Stimulated activated CD4-positive, alpha-beta T cell treated with anti-CD3 and anti-CD28 coated beads, Interleukin-15, amount 100 ng/mL, for 1 hour (primary cell): ENCODE measurements at places on chromosomes 1 and 21.

DNA sequence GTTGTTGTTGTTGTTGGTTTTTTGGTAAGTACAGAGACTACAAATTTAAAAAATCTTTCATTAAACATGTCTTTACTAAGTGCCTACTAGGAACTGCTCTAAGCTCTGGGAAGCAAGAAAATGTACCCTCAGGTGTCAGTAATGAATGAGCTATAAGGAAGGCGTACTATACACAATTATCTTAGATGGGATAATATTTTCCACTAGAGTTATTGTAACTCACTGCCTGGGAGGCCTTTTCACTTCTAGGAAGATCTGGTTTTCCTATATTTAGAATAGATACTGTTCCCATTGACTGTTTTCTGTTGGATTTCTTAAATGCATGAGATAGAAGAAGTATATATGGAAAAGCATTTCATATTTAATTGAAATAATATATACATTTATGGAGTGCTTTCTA lies 19.6 kb downstream of the CLIC4 start:
- no peak for DNase-seq

- DNase-seq: no peak
Observed at GRCh38 chr1:54838565-54839180, 37.5 kb upstream of the TTC22 start.

DNA sequence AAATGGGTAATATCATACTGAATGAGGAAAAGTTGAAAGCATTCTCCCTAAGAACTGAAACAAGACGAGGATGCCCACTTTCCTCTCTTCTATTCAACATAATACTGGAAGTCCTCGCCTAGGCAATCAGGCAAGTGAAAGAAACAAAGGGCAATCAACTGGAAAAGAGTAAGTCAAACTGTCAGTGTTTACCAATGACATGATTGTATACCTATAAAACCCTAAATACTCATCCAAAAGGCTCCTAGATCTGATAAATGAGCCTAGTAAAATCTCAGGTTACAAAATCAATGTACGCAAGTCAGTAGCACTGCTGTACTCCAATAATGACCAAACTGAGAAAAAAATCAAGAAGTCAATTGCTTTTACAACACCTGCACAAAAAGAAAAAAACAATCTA lies 575.8 kb upstream of the PRMT6 start:
- no peak for DNase-seq

DNA sequence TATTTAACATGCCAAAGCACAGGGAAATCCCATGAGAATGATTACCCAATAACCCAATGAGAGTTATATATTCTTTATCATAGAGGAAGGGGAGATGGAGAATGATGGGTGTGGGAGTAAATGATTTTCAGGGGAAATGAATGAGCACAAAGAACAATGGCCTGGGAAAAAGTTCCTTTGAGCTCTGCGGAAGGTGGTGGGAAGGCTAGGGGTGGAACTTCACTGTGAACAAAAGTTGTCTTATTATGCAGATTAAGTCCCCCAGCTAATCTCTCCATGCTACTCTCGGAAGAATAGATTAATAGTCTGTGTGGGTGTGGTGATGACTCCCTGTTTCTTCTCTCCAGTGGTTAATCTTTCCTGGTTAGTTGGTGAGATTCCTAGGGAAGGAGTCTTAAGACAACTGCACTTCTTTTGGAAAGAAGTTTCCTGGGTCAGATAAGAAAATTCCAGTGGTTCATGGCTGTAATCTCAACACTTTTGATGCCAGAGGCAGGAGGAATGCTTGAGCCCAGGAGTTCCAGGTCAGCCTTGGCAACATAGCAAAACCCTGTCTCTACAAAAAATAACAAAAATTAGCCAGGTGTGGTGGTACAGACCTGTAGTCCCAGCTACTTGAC lies 71.6 kb downstream of the DNTTIP2 start:
- DNase-seq: no peak

DNA sequence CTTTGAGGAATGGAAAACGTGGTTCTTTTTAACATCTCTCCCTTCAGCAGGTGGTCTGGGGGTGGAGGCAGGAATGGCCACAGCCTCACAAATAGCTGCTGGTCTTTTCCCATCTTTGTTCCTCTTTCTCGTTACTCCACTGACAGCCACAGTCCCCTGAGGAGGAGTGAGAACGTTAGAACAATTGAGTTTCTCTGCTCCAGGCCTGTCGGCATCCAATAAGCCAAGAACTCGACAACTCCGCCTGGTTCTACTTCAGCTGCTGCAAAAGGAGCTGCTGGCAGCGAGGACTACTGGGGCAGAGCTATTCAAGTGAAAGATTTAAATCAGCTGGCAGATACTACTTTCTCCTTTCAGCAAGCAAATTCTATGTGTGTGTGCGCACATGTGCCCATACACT lies 169.5 kb upstream of the GALNT2 start:
- DNase-seq: no peak

DNA sequence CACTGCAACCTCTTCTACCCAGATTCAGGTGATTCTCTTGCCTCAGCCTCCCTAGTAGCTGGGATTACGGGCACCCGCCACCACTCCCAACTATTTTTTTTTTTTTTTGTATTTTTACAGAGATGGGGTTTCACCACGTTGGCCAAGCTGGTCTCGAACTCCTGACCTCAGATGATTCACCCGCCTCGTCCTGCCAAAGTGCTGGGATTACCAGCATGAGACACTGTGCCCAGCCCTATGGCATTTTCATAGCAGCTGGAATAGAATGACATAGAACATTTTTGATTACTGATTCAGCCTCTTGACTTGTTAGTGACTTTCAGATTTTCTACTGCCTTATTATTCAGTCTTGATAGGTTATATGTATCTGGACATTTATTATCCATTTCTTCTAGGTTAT lies 1046.2 kb downstream of the AMY1C start:
- no peak for DNase-seq

DNA sequence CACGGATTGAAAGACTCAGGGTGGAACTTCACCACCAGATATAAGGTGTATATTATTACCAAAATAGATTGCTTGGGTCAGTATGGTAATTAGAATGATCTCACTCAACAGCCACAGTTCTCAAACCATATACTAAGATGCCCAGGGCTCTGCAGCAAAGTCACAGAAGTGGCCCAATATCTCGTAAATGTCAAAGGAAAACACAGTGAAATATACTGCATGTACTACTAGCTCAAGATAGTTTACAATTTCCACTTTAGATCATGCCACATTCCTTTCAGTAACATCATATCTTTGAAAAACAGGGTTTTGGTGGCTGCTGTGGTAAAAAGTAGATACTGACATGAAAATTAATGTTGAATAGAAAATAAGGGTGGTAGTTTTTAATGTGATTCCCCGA lies 180.3 kb upstream of the ATP1B1 start:
- no peak for DNase-seq

DNA sequence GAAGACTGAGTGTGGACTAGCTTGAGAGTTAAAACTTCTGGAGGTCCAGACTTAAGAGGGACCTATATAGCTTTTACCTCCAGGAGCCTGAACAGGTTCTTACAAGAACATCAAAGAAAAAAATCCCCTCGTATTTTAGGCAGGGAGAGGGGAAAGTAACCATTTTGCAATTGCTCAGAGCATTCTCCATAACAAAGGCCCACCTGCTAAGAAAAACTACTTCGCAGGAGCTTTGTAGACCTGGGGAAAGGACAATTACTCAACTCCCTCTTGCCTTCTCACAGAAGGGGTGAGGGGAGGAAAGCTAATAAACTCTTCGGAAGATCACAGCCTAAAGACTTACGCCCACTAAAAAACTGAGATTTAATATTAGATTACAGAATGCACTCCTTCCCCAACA lies 86.3 kb downstream of the RERE start:
- DNase-seq: no peak

DNA sequence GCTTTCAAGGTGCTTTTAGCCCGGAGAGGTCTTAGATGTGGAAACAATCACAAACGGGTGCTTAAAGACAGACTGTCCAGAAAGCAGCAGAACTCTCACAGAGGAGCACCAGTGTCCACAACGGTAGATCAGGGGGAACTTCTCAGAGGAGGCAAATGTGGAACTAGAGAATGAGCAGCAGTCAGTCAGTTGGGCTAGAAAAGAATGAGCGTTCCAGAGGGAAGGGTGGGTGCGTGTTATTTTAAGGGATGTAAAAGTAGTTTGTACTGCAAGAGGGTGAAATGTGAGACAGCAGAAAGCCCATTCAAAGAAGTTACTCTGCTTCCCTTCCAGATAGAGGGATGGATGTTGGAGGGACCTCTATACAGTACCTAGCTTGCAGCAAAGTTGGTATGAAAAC lies 30.9 kb downstream of the RGS5 start:
- no peak for DNase-seq

GRCh38 chr1:47814612-47815395 lies 182.4 kb downstream of the TRABD2B start:
- no peak for DNase-seq
